ENCODE measurements at places on chromosomes 11 and 22.

- no peak for DNase-seq
Measured at GRCh38 chr22:41256254-41257253, 15.8 kb upstream of the CHADL start.

GRCh38 chr22:29821291-29822016, 16.6 kb downstream of the ASCC2 start:
- DNase-seq, result no peak

DNA sequence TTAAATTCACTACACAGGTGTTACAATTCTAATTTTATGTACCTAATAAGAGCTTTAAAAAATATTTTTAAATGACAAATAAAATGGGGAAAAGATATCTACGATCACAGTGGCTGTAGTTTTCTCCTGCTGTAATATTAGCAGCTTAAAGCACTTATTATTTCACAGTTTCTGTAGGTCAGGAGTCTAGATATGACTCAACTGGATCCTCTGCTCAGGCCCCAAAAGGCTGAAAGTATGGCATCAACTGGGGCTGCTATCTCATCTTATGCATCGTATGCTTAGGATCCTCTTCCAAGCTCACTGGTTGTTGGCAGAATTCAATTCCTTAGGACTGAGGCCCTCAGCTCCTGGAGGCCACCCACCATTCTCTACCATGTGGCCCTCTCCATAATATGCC, 12.8 kb downstream of the FBXO3 start:
- no peak for DNase-seq

DNA sequence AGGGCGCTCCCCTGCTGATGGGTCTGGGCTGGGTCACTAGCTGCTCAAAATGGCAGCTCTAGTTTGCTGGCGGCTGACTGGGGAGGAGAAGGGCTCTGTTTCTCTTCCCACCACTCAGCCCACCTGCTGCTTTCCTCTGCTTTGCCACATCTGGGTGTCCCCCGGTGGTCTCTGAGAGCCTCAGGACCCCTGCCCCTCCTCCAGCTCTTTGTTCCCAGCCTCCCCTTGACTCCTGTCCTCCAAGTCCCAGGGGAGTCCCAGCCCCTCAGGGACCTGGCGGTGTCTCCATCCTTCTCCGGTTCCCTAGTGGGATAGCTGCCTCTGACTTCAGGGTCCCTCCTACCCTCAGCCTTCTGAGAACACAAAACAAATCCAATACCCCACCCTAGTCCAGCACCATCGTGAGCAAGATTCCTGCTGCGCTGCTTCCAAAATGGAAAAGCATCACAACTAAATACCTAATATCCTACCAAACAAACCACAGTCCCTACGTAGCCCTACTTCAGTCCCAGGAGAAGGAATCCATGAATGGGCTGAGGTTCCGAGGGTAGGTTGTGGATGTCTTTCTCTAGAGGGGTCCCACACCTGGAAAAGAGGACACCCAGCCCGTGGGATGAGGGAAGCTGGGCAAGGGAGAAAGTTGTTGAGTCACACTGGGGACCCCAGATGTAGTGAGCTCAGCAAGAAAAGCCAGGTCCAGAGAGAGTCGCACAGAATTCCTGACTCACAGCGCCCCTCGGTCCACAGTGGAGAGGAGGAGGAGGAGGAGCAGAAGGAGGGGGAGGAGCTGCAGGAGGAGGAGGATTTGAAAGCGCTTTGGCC, 45.0 kb upstream of the NNMT start:
- no peak for DNase-seq

GRCh38 chr11:126329644-126330211, 25.8 kb upstream of the ST3GAL4 start:
- DNase-seq, result no peak

Measured in GM12891 (cell line).